ENCODE measurements at places on chromosomes 1 and 21.

GRCh38 chr1:43074244-43074643 lies 97.8 kb downstream of the EBNA1BP2 start:
- no peak for DNase-seq

- DNase-seq: no peak
Observed at GRCh38 chr1:33724348-33724747, 139.5 kb upstream of the HMGB4 start.

DNA sequence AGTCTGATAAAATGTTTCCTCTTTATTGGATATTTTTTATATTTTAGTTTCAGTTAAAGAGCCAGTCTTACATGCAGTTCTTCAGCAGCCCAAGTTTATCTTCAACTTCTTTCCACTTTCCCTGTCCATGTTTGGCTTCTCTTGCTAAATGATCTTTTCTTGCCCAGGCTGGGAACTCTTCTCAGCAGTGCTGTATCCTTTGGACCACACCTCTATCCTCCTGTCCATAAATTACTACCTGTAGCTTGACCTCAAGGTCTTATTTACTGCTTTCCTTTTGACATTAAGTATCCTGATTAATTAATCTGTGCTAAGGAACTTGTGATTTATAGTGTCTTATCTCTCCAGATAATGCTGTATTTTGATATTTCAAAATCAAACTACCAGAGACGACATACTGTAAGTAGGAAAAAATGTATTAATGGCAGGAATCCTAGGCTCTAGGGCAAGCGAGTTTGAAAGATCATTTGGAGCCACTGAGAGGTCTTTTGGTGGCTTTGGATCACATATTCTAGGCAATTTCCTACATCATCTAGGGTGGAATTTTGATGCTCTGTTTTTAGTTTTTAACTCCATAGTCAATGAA lies 20.5 kb upstream of the PDC start:
- DNase-seq: no peak

- no peak for DNase-seq
Observed at GRCh38 chr1:73832276-73833181, 365.4 kb downstream of the LRRIQ3 start.

GRCh38 chr1:12587981-12588640 lies 29.9 kb downstream of the DHRS3 start:
- no peak for DNase-seq

GRCh38 chr1:85022700-85023099 lies 25.6 kb downstream of the MCOLN3 start:
- DNase-seq: no peak

DNA sequence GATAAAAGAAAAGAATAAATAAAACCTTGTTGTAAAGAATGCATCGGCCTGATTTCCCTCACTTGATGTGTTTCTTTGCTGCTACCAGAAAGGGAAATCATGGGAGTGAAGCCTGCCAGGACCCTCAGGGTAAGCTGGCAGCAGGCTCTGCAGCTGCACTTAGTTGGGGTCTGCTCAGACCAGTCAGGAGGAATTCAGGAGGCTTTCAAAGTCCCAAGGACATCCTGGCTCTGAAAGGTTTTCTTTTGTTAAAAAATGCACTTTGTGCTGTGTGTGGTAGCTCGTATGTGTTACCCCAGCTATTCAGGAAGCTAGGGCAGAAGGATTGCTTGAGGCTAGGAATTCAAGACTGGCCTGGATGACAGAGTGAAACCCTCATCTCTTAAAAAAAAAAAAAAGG lies 254.8 kb downstream of the ZNF648 start:
- no peak for DNase-seq

DNA sequence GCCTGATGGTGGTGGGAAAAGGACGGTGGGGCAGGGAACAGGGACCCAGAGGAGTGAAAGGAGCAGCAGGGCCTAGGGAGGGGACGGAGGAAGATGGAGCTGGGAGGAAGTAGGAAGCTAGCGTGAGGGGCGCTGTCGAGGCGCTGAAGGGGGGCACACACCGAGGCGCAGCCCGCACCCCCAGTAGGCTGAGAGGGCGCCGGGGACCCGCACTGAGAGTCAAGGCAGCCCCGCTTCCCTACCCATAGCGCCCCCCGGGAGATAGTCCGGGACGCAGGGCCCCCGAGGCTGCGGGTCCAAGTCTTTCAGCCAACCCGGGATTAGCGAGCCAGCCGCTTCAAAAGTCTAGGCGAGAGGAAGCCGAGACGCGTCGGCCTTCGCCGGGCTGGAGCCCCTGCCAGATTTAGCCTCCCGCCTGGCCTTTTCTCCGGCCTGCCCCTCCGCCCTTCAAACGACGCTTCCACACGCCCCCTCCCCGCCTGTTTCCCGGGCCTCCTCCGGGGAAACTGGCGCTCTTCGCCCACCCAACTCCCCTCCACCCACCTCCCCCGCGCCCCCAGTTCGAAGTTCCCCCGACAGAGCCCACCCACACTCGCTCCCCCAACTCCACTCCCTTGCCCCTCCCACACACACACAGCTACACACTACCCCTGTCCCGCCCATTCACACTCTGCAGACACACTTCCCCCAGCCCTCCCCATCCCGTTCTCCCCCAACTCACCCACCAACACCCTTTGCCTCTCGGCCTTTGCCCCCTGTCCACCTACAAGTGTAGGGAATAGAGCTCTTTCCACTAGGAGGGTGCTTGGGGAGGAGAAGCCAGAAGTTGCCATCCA lies 7.8 kb upstream of the PROX1 start:
- DNase-seq: no peak

GRCh38 chr1:6417961-6418667 lies 1.6 kb downstream of the HES2 start:
- DNase-seq: no peak

GRCh38 chr1:51317798-51318197 lies 12.6 kb downstream of the TTC39A start:
- DNase-seq: no peak

DNA sequence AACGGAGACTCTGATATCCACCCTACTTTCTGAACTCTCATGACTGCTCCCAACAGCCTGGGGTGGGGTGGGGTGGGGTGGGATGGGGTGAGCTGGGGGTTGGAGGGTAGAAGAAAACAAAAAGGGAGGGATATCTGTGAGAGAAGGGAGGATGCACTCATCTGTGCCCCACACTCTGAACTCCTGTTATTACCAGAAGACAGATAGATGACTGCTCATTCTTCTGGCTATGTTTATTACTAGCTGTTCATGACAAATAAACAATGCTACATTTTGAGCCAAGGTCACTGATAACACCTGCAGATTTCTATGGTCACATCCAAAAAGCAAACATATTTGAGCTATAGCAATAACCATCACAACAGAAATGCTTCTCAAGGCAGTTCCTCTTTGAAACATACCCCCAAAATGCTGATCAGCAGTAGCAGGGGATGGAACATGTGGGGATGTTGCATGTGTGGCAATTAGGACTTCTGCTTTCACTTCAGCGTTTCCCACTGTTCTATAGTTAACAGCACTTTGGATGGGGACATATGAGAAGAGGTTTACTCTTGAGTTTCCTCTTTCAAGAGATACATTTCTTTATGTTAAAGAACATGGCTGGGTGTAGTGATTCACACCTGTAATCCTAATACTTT lies 43.3 kb downstream of the GPR3 start:
- no peak for DNase-seq

GRCh38 chr1:54302951-54303843 lies 103.0 kb downstream of the SSBP3 start:
- no peak for DNase-seq

- no peak for DNase-seq
Observed at GRCh38 chr1:208233978-208234377, 10.2 kb downstream of the PLXNA2 start.

- no peak for DNase-seq
Observed at GRCh38 chr1:19877821-19878636, 4.2 kb upstream of the OTUD3 start.

GRCh38 chr1:201181323-201181722 lies 9.3 kb upstream of the IGFN1 start:
- no peak for DNase-seq

DNA sequence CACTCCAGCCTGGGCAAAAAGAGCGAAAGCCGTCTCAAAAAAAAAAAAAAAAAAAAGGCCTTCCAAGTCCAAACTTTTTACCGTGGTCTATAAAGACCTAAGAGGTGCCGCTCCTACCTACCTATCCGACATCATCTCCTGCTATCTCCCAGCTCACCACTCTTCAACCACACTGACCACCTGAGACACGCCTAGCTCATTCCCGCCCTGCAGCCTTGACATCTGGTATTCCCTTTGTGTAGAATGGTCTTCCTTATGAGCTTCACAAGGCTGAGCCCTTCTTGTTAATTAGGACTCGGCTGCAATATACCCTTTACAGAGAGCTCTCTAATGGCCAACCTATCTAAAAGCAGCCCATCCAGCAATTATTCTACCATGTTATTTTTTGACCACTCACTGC lies 680 bp downstream of the MAGOH start:
- no peak for DNase-seq

DNA sequence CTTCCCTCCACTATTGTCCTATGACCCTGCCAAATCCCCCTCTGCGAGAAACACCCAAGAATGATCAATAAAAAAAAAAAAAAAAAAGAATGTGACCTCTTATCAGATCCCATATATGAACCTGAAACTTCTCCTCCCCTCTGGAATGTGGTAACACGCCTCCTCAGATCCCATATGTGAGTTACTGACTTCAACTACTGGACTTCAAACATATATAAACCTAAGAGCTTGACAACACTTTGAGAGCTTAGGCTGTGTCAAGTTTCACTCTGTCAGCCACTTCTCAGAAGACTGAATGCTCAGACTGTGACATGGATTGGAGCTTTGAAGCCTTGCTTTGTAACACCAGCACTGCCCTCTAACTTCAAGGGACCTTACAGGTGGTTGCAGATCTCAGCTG lies 148.4 kb downstream of the COP1 start:
- DNase-seq: no peak

All from cortex of kidney (tissue), 1 donor.